AML-193 (cell line): ENCODE measurements at places on chromosomes 6 and 20.

DNA sequence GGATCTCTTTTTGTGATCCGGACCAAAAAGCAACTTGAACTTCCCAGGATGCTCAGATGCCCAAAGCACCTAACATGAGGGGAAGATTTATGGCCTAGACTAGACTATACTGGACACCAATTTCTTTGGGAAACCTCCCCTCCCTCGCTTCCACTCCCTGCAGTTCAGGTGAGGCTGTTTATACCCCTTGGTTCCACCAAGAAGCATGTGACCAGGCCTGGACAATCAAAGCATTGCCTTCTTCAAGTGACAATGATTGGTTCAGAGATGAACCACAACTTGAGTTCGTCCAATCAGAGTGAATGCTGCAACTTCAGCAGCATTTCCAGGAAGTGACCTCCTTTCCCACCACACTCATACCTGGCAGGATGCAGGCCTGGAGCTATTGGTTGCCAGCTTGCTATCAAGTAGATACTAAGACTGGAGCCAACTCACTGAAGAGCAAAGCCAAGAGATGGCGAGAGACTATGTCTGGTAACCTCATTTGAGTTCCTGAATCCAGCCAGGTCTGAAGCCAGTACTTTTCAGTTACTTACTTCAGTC is 45.6 kb upstream of the SLC9A8 start:
- no peak for DNase-seq

- DNase-seq, result no peak
Observed at GRCh38 chr20:59346061-59346460, 45.6 kb downstream of the EDN3 start.

DNA sequence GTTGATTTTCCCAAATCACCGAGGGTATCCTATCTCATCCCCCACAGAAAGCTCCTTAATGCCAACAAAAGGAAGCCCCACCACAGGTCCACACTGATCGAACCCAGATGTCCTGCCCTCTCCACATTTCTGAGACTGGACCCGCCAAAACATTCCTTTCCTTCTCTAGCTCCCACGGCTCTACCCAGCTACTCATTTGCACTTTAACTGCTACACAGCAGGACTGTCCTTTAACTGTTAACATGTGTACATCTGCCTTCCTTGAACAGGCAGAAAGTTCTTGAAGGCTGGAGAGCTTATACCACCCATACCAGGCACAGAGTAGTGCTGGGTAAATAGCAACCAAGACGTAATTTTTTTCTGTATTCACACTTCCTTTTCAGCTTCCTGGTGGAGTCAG is 68.6 kb downstream of the TRMT6 start:
- no peak for DNase-seq

GRCh38 chr20:54535746-54536145 is 60.4 kb downstream of the DOK5 start:
- no peak for DNase-seq

DNA sequence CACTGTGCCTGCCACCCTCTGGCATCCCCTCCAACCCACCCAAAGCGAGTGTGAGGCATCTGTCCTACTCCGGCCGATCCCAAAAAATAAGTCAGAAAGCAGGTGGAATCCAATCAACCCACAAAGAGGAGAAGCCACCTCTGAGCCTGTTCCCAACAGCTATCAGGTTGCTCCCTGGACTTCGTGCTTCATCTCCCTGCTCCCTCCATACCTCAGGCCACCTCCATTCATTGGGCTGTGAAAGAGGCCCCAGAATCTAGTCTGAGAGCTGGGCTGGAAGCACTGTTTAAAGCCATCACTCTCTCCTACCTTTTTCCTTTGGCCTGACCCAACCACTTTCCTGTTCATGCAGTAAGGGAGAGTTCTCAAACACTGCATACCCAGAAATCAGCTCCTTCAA is 106.1 kb downstream of the ZMYND8 start:
- no peak for DNase-seq

DNA sequence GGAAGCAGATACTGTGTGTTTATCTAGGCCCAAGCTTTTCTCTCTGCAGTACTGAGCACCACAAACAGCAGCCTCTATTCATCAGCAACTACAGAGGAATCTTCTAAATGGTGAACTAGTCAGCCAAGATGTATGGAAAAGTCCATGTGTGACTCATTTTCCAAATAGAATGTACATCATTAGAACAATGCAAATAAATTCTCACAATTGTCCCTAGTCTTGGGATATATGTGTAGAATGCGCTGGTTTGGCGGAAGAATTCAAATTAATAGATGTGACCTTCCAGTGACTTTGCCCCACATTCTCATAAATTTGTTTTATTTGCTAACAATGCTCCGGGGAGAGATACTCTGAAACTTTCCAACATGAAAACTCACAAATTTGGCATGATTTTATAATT is 436.2 kb downstream of the CBLN4 start:
- no peak for DNase-seq
